NCI-H446 (cell line): ENCODE measurements at places on chromosomes 3 and 15.

DNA sequence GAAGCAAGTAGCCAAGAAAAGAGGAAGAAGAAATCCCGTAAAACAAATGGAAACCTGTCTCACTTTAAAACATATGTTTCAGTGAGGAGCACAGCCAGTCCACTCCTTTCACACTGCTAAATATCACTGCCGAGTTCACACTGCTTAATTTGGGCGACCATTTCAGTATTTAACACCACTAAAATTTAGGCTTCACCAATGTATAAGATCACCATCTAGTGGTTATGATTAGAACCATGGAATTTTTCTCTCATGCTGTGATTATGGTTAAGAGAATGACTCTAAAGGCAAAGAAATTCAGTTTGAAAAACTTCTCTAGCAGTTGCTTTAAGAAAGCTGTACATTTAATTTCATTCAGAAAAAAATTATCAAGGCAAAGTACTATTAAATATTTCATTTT is 16.6 kb downstream of the SLC4A7 start:
- DNase-seq, result peak; percentile 26

DNA sequence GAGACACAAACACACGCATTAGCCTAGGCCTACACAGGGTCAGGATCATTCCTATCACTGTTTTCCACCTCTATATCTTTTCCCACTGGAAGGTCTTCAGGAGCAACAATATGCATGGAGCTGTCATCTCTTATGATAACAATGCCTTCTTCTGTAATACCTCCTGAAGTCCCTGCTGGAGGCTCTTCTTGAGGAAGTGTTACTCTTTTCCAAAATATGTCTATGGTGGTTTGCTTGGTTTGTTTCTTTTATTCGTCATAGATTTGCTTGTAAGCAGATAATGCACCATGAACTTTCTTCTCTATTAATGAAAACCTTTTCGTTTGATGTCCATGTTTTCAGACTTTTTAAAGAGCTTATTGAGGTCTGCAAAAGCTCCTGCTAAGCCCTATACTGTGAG is 109.3 kb downstream of the GMPS start:
- no peak for DNase-seq

- no peak for DNase-seq
Measured at GRCh38 chr3:67016522-67017080, 18.5 kb downstream of the KBTBD8 start.

- no peak for DNase-seq
Measured at GRCh38 chr3:144636833-144637232, 665.2 kb downstream of the DIPK2A start.

GRCh38 chr15:93141371-93141794 is 52.4 kb upstream of the RGMA start:
- DNase-seq, result no peak

DNA sequence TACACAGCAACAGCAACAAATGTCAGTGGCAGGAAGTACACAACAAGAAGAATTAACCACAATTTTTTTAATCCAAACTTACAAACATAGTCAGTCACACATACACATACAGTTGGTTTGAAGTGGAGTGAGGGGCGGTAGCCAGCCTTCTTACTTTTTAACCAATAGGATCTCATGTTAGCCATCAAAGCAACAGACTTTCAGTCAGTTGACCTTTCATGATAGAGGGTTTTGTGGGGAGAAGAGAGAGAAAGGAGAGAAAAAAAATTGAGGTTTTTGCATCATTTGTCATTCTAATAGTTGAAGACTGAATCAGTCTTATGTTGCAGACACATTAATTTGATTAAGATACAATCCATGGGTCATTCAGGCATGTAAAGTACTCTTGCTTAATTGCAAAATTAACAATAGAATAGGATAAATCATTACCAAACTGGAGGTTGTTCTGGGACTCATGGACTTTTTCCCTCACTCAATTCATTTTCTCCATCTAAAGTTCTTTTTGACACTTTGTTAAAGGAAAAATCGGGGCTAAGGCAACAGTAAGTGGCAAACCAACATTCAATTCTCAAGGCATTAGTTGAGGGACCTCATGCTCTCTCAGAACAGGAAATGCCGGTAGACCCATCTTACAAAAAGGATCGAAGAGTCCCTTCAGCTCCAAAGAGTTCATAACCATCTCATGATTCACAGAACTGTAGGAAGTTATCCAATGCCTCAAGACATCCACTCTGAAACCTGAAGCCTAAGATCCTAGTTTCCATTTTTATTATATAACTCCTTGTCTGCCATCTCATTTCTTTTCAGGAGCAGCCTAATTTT is 159.5 kb upstream of the LPP start:
- no peak for DNase-seq

DNA sequence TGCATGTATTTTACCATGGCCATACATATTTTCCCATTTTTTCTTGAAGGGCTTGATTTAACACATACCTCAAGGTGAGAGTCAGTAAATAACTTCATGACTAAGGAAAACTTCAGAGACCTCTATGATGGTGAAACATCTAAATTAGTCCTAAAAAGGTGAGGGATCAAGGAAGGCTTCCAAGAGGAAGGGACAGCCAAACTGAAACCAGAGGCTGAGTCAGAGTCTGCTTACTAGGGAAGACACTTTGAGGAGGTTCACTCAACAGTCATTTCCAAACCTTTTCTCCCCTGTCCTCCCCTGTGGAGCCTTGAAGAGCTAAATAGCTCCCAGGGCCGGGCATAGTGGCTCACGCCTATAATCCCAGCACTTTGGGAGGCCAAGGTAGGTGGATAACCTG is 206.6 kb downstream of the SHQ1 start:
- no peak for DNase-seq

DNA sequence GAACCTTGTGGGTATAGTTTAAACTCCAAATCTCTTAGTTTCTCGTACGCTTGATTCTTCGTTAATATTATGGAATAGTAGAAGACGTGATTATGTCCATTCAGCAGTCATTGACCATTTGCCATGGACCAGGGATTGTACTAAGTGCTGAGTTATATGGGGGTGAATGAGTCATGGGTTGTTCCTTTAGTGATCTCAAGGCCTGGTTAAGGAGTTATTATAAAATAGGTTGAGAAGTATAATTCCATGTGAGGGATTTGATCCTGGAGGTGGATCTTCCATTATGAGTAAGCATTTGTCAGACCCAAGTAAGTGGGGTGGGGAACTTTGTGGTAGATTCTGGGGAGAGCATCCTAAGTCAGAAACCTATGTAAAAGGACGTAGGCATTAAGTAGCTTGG is 15.4 kb downstream of the NR2C2 start:
- no peak for DNase-seq

GRCh38 chr3:183764847-183765731 is 60.3 kb downstream of the MAP6D1 start:
- DNase-seq, result no peak

GRCh38 chr3:55157731-55158130 is 229.9 kb upstream of the LRTM1 start:
- DNase-seq, result no peak

DNA sequence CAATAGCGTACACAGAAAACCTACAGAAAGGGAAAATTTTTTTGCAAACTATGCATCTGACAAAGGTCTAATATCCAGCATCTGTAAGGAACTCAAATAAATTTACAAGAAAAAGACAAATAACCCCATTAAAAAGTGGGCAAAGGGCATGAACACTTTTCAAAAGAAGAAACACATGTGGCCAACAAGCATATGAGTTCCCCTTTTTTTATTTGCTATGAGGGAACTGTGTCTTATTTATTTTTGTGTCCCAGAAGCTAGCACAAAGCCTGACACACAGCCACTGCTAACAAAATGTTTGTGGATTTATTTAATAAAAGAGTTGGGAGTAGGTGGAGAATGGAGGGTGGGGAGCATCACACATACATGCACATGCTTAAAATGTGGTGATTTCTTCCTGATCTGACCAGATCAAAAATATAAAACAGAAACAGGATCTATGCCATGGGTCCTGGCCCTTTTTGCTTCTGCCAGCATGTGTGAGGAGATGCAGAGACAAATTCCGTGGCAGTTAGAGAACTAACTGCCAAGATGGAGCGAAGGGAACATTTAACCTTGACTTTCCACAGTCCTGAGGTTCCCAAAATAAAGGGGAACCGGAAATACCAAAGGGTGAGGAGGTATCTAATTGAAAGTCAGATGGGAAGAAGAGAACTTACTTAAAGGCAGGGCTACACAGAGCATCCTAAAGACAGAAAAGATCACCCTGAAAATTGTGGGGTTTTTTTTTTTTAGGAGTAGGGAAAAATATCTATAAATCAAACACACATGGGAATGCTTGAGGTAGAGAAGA is at the start of gene TMEM202:
Gene TMEM202, plus strand, starts transcription at position 510 of the 793 bp plus-strand sequence. Its CDS starts 22 bp downstream, at position 532.
- no peak for DNase-seq

- DNase-seq, result peak; percentile 43
Measured at GRCh38 chr3:120424976-120425570, 25.7 kb downstream of the FSTL1 start.

DNA sequence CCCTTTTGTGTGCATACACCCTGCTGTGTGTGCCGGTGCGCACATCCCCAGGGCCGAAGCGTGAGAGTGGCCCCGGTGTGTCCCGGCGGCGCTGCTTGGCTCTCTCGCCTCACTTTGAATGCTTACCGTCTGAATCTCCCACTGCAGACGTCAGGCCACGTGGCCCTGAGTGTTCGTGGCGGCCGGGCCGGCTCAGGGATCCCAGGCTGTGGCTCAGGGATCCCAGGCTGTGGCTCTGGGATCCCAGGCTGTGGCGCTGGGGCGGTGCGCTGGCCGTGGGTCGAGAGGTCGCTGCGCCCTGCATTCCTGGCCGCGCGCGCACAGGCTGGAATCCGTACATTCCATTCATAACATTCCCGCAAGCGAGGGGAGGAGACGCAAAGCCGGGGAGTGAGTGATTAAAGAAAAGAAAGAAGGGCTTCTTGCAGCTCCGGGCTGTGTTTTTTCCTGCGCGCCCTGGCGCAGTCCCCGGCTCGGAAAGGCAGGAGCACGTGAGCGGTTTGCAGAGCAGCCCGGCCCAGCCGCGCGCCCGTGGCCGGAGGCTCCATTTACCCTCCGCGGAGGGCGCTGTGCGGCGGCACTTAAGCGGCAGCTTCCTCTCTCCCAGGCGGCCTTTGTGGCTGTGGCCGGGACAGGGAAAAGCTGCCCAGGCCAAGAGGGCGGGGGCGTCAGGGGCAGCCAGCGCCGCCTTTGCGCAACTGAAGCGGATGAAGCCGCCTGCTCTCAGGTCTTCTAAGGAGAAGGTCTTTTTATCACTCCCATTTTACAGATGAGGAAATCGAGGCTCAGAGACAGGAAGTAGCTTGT is 87.0 kb upstream of the ALDH1L1 start:
- no peak for DNase-seq

- DNase-seq, result no peak
Measured at GRCh38 chr15:51103330-51103729, 8.6 kb upstream of the TNFAIP8L3 start.
